ENCODE measurements at places on chromosomes 2 and 18.

DNA sequence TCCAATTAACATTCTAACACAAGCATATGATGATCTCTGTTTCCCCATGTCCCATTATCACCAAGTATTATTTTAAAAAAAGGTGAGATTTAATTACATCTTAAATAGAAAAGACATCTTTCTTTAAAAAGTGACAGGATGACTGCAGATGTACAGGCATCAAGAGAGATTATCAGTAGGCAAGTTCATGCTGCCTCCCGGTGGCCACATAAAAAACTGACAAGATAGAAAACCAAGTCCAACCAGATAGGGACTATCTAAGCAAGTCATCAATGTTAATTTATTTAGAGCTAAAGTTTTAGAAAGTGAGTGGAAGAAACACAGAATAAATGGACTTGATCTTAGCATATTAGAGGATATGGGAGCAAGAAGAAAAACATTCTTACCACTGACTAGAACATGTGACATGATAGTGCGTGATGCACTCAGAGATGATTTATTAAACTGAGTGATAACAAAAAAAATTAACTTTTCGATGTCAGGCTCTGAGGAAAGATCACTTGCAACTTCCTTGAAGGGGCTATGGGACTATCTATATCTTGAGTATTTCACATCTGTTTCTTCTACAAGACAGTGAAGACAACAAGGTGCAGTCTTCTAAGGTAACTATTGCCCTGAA lies 5.4 kb upstream of the TDRD15 start:
- peak; percentile 41 for DNase-seq

DNA sequence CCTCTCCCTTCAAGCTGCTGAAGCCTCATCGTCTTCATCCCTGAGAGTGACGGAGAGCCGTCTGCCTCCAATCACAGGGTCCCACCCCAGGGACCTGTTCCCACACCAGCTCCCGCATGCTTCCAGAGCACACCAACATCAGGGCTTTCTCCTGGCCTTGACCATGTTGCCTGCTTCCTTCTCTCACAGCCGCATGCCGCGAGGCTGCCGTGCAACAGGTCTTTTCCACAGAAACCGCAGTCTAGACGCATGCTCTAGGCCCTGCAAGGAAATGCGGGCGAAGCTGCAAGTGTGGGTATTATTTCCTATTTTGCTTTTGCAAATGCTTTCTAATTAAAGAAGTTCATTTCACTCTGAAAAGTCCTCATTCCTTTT lies 277.8 kb downstream of the EIPR1 start:
- no peak for DNase-seq

GRCh38 chr2:120735746-120736170 lies at the start of gene GLI2:
TSS of gene GLI2 (plus strand) at chr2:120735868. CDS start at chr2:120797321, 61,453 bp downstream.
- DNase-seq: peak; percentile 42

DNA sequence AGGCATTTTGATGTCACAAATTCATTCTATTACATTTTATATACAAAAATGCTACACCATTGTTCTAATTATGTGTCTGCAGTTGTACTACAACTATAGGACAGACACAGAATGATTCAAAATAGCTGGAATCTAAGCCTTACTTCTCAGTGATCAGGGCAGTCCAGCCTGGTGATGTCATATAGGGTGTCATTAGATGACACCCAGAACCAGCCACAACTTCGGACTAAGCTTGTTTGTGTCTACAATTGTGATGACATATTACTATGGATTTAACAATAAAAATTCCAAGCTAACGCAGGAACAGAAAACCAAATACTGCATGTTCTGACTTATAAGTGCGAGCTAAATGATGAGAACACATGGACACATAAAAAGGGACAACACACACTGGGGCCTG lies 31.0 kb downstream of the M1AP start:
- DNase-seq: no peak

DNA sequence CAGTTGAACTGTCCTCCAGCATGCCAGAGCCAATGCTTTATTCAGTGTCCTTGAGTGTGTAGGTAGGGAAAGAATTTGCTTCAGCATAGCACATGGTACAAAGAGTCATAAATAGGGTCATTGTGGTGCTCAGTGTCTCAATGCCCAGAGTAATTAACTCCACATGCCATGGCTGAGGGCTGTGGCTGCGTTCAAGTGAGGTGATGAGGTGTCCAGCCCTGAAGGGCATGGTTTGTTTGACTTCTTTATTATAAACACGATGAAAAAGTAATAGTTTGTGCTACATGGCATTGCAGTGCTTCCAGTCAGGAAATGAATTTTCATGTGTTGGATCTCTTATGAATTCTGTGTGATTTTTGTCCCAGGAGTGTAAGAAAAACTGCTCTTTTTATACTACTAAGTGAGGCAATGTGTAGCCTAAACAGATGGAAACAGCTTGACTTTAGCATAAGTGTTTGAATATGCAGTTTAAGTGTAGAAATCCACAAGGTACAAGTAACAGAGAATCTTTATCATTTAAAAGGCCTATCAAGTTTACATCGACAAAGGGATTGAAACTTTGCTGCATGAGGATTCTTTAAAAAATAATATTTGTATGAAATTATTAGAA lies 507.9 kb upstream of the CDH2 start:
- no peak for DNase-seq

DNA sequence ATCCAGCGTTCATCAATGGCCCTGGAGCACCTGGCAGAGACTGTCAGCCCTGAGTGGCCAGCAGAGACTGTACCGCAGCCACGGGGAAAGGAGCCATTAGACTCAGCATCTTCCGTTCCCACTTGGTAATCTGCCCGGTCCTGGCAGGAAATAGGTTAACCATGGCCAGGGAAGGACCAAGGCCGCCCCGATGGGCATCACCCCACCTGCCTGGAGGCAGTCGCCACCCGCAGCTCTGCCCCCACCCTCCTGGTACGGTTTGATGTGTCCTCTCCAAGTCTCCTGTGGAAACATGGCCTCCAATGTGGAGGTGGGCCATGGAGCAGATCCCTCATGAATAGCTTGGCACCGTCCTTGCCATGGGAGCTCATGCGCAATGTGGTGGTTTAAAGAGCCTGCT lies 75.3 kb downstream of the RTP5 start:
- no peak for DNase-seq

- DNase-seq: no peak
Measured at GRCh38 chr2:28428486-28428885, 35.8 kb downstream of the FOSL2 start.

DNA sequence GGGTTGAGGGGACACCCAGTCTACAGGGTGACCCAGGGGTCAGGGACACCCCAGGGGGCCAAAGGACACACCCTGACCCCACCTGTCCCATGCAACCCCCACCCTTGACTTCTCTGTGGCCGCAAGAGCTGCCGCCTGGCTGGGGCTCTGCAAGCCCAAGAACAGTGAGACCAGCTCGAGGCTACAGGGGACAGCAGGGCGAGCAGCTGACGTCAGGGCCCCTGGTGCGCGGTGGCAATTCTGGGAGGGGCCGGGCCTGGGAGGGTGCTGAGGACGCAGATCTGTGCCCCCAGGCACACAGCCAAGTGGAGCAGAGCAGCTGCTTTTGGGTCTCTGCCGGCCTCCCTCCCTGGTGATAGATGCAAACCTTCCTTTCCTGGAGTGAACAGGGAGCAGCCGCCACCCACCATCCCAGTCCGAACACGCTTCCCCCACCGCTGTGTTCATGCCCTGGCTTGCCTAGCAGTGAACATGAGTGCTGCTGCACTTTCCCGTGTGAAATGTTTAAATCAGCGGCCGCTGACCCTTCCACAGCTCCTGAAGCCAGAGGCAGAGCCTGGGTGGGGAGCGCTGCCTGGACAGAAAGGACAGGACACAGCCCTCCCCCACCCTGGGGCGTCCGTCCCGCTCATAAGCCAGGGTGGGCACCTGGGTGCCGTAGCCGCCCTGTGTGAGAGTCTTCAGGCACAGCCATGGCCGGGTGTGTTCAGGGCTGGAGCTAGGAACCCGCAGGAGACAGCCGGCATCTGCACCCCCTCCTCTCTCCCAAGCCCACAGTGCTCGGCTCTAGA lies 46.9 kb downstream of the SLC66A2 start:
- DNase-seq: no peak

GRCh38 chr2:84427235-84428138 lies 31.6 kb downstream of the SUCLG1 start:
- no peak for DNase-seq

DNA sequence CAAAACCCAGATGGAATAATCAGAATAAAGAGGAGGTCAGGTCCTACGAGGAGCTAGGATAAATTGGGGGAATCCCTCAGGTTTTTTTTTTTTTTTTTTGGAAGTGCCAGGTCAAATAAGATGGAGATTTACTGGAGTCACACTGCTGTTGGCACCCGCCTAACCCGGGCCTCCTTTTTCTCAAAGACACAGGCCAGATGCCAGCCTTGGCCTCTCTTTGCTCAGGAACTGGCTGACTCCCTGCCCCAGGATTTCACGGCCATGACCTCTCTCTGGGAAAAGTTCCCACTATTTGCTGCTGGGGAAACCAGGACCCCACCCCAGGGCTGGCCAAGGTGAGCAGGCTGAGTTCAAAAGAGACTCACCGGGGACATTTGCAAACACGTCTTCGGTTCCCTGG lies 2.5 kb downstream of the CD8A start:
- DNase-seq: no peak

GRCh38 chr2:98212092-98213000 lies 125.4 kb downstream of the VWA3B start:
- DNase-seq: no peak

GRCh38 chr2:161979490-161979889 lies 94.5 kb downstream of the DPP4 start:
- DNase-seq: no peak

DNA sequence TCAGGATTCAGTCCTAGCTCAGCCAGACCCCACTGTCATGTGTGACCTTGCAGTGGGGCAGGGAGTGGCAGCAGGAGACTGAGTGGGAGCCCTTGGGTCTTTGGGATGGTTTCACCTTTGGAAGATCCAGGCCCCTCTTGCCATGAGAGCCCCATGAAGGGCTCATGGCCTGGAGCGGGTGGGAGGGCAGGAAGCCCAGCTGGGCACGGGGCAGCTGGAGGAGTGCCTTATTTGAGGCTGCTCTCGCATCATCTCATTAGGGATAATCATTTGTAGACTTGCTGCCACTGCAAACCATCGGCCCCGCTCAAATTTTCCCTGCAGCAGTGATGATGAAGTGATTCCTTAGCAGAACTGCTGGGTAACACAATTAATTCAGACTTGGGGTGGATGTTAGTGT lies 73.9 kb downstream of the TGOLN2 start:
- no peak for DNase-seq

GRCh38 chr2:242075696-242076095 lies 206.2 kb downstream of the RTP5 start:
- DNase-seq: no peak

DNA sequence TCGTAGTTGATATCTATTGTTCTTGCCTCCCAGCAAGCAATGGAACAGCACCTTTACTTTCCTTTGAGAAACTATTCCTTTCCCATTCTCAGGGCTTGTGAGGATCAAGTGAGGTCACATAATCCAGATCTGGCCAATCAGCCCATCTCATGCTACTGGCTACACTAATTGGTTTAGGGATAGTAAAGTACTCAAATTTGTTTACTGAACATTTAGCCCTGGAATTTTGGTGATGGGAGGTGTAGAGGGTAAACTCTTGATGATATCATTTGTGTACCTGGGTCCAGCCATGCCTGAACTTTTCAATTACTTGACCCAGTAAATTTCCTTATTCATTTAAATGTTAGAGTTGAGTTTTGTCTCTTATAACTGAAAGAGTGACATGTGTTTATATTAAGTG lies 195.8 kb upstream of the TNP1 start:
- no peak for DNase-seq

DNA sequence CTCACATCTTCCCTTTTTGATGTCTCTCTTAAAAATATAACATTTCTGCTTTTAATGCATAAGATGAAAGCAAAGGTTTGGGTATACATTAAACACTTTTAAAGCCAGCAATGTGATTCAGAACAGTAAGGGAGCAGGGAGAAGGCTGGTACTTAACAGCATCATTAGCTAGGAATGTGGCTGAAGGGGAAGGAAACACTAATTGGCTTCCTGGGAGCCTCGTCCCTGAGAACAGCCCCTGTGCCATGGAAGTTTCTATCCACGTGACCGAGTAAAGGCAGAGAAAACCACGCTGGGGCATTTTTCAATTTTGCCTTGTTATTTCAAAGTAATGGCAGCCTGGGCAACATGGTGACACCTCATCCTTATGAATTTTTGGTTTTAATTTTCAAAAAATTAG lies 109.2 kb upstream of the GPC1 start:
- DNase-seq: no peak

- no peak for DNase-seq
Measured at GRCh38 chr2:27095745-27096651, 9.4 kb downstream of the KHK start.

- DNase-seq: no peak
Measured at GRCh38 chr18:73980289-73980979, 167.2 kb downstream of the FBXO15 start.

DNA sequence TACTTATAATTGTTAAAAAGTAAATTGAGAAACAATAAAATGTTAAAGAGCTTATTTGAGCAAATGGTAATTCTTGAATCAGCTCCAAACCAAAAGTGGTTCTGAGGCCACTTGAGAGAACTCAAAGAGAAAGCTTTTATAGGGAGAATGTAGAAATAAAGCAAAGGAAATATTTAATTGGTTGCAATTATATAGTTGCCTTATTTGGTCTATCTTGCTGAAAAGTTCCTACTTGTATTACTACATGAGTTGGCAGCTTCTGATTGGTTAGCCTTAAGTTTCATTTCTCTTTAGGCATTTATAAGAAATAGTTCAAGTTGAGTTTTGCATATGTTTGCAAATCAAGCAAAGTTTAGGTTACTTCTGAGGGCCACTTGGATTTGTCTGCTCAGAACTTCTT lies 38.1 kb downstream of the SCN2A start:
- DNase-seq: no peak

DNA sequence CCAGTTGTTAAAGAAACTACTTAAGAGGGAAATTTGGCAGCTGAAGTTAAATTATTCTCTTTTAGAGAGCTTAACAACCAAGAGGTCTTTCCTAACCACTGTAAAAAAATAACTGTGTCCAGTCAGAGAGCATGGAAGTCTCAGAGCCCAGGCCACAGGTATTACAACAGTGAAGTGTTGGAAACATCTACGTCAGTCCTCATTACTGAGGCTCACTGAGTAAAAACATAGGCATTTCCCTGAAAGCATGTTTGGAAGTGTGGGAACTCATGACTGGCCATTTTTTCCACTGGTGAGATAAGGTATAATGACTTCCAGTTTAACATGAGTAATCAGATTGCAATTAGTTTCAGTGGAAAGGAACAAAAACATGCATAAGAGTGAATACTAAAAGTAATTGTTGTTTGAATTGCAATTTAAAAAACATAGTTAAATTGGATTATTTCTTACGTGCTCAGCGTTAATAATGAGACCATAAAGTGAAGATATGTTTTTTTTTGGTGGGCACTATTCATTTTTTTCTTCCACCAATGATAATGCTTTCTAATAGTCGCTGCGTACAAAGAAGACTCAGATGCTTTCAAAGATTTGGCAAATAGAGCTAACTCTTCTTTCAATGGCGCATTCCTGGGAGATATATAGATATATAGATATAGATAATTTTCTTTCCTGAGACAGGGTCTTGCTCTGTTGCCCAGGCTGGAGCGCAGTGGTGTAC lies 60.8 kb downstream of the EFEMP1 start:
- DNase-seq: no peak

- no peak for DNase-seq
Measured at GRCh38 chr2:73081181-73081671, 9.7 kb upstream of the SFXN5 start.

GRCh38 chr2:75655861-75656260 lies 9.3 kb downstream of the MRPL19 start:
- DNase-seq: no peak
